ENCODE measurements at places on chromosomes 2 and 18.

DNA sequence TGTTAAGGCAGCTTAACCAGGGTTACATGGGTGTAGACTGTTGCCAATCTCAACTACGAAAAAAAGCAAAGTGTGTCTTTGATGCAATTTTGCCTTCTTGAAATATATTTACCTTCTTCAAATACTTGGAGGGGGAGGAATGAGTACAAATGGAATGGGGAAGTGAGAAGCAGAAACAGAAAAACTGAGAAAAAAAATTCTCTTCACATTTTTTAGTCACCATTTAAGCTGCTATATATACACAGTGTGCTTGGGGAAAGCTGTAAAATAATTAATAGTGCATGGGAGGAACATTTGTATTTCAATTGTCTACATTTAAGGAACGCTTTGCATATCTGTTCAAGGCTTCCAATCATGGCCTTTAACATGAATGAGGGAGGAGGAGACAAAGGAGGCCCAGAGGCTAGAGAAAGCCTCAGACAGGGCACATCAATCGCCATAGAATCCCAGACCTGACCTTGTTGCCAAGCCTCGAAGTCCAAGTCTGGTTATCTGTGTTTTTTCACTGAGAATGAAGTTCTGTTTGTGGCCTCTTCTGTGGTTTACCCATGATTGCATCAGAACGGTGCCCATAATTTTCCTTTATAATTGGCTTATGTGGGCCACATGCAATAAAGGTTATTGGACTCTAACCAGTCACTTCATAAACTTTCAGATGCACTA lies 158.6 kb downstream of the PIK3C3 start:
- peak; percentile 58 for DNase-seq

GRCh38 chr2:101251844-101252407 lies 760 bp upstream of the CNOT11 start:
- DNase-seq = peak; percentile 51

DNA sequence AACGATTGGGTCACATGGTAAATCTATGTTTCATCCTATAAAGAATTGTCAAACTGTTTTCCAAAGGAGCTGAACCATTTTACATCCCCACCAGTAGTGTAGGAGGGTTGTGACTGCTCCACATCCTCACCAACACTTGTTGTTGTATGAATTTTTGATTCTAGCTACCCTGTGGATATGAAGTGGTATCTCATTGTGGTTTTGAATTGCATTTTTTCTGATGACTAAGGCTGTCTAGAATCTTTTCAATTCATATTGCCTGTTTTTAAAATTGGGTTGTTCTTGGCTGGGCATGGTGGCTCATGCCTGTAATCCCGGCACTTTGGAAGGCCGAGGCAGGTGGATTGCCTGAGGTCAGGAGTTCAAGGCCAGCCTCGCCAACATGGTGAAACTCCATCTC lies 44.5 kb downstream of the TXNL1 start:
- DNase-seq = no peak

GRCh38 chr18:32091724-32092421 lies at the start of gene RNF138:
RNF138 (plus strand) TSS chr18:32091874; CDS start chr18:32092777, 903 bp downstream.
- DNase-seq = peak; percentile 95

GRCh38 chr18:37946324-37946723 lies 380.7 kb upstream of the CELF4 start:
- DNase-seq = no peak

DNA sequence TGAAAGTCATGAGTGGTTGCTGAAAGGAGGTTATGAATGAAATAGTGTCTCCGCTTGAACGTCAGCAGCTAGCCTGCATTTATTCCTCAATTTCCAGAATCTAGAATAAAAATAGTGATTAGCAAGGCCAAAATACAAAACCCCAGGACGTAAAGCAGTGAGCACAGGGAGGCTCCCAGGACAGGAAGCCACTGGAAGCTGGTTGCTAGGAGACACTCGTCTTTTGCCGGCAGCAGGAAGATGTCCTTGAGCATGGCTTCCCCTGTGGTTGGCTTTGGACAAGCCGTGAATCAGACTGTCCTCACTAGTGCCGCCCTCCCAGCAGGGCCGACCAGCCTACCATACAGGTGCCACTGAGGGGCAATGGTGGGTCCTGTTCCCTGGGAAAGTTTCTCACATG lies 374.4 kb downstream of the MTX2 start:
- peak; percentile 8 for DNase-seq

- DNase-seq = no peak
These were observed 26.1 kb upstream of the FAM237A start for GRCh38 chr2:206616151-206616550.

DNA sequence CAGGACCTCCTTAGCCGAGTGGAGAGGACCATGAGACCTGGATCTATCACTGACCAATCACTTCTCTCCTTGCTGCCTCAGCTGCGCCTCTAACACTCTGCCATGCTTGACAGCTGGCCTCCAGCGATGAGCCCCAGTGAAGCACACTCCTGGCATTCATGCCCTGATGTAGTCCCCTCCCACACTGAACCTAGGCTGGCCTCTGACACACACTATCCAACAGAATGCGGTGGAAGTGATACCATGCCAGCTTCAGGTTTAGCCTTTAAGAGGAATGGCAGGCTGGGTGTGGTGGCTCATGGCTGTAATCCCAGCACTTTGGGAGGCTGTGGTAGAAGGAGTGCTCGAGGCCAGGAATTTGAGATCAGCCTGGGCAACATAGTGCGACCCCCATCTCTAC lies 73.7 kb upstream of the LAPTM4A start:
- DNase-seq = no peak

DNA sequence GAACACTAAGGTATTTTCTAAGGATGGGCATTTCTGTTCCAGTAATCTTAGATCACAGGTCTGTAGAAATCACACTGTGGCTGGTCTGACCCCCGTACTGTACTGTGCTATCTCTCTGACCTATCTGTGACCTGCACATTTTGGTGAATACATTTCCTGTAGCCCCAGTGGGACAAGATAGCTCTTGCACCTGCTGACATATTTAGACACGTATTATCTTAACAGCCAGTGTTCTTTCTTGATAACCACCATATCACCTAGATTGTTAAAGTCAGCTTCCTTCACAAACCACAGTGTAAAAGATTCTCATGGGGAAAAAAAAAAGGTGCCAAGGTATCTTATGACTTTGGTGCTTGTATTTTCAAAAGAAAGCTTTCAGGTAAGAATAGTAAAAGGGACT lies 39.8 kb upstream of the TMEM247 start:
- DNase-seq = no peak

- DNase-seq = no peak
These were observed 1139.6 kb upstream of the FAM98A start for GRCh38 chr2:34738691-34739090.

DNA sequence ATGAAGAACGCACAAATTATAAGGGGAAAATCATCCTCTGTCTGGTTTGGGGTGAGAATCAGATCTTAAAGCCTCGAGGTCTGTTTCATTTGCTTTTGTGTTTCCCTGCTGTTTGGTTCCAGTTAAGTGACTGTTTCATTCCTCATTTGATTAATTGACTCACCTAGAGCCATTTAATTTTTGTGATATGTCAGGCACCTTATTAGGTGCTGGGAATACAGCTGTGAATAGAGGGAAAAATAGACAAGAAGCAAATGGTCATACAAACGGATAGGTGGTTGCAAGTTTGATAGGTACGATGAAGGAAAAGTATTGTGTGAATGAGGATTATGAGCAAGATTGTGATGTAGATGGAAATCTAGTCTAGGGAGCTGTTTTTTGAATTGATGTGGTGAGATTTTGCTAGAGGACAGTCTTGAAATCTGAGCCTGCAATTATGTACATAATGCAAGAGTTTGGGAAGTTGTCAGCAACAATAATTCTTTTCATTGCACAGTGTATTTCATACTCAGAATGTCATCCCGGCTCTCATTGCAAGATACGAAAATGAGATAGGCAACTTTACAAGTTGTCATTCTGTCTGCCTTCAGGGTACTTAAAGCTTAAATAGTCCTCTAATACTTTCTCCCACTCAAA lies 2.2 kb downstream of the ACSL3 start:
- no peak for DNase-seq

DNA sequence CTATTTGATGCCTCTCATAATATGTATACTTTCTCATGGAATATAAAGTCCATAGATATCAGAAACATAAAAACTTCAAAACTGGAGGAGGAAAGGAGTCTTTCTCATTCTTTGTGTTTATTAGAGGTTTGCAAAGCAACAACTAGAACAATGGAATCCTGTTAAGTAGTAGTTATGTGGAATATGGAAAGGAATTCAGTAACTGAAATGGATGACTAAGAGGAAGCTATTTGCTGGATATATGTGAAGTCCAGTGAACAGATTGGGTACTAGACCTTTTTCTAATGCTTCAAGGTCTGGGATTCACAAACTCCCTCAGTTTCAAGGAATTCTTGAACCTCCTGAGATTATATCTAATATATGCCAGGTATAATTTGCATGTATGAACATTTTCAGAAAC lies 353.6 kb upstream of the FANCL start:
- DNase-seq = no peak

- DNase-seq = no peak
These were observed 65.3 kb downstream of the SUCLG1 start for GRCh38 chr2:84393829-84394228.

- DNase-seq = peak; percentile 33
These were observed 995 bp downstream of the TMEM127 start for GRCh38 chr2:96264656-96265348.

GRCh38 chr2:218272531-218273212 lies 2.4 kb downstream of the PNKD start:
- DNase-seq = peak; percentile 87

DNA sequence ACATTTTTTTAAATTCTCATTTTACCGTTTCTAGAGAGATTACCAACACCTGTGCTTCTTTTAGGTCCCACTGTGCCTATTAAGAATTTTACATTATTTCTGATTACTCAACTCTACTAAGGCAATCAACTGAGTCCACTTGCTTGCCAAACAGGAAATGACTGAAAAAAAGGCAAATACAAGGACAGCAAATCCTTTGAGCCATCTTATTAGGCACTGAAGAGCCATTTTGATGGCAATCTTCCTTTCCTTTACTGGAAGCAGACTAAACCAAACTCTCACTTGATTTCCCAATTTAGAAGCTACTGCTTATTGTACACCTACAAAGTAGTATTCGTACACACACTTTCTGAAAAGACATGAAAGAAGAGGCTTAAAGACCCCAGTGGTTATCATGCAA lies 121.4 kb upstream of the COL3A1 start:
- DNase-seq = no peak
